ENCODE measurements at places on chromosomes 7 and 10. TPM values are rescaled to one million over a fixed set of nuclear protein-coding genes. Genes with fewer than 3 reads are reported as not detected.

DKK1 gene
- total RNA-seq: not detected

ZNF282 gene
- 49.4 TPM for total RNA-seq

SYCE1 gene
- 0.24 TPM for total RNA-seq

SLC26A5 gene
- not detected for total RNA-seq

AKR1C4 gene
- total RNA-seq: not detected

C10orf95 gene
- 0.37 TPM for total RNA-seq

HOXA7 gene
- not detected for total RNA-seq

NCAPG2 gene
- 86.9 TPM for total RNA-seq

CYP26A1 gene
- total RNA-seq: not detected

Measured in activated T-helper 1 cell treated with anti-CD3 and anti-CD28 coated beads, Interleukin-12 subunit alpha, Interleukin-12 subunit beta, Interleukin-2, Interleukin-4 antibody, amounts not matched to agents 30 ng/mL and 10 ng/mL and 1 ng/mL, durations not matched to agents 14 hours and 24 hours and 36 hours (primary cell).